ENCODE measurements at places on chromosomes 5 and 9. TPM values are rescaled to one million over a fixed set of nuclear protein-coding genes. Genes with fewer than 3 reads are reported as not detected.

MPDZ gene
- total RNA-seq: 84.2 TPM

CTXN3 gene
- total RNA-seq: not detected

CDC25C gene
- 15.5 TPM for total RNA-seq

SPATA31E1 gene
- not detected for total RNA-seq

IL9 gene
- total RNA-seq: not detected

GNPDA1 gene
- total RNA-seq: 63.8 TPM

HMHB1 gene
- total RNA-seq: not detected

TTF1 gene
- 10.3 TPM for total RNA-seq

PTPN3 gene
- 1.1 TPM for total RNA-seq

CDC20B gene
- 0.07 TPM for total RNA-seq

BTNL8 gene
- total RNA-seq: not detected

SAXO1 gene
- total RNA-seq: under 0.01 TPM
